ENCODE measurements at places on chromosomes 7 and 10.
A peak's percentile ranks its signal among the peaks of the same experiment; 100 is the strongest.

DNA sequence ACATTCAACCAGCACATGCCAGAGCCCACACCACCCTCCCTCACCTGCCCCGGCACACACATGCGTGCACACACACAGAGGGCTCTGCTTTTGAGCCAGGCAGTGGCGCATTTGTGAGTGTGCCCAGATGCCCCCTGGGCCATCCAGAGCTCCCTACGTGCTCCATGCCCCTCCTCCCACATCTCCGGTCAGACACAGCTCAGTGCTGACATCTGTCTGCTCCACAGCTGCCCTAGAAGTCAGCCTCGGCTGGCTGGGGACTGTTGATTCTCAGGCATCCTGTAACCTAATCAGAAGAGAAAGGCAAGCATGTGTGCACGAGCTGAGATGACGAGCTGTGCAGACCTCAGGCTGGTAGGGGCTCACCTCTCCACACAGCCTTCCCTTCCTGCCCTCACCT is 135.1 kb downstream of the ZMIZ1 start:
- no peak for DNase-seq

GRCh38 chr7:18174996-18175395 is 147.3 kb upstream of the PRPS1L1 start:
- DNase-seq: no peak

DNA sequence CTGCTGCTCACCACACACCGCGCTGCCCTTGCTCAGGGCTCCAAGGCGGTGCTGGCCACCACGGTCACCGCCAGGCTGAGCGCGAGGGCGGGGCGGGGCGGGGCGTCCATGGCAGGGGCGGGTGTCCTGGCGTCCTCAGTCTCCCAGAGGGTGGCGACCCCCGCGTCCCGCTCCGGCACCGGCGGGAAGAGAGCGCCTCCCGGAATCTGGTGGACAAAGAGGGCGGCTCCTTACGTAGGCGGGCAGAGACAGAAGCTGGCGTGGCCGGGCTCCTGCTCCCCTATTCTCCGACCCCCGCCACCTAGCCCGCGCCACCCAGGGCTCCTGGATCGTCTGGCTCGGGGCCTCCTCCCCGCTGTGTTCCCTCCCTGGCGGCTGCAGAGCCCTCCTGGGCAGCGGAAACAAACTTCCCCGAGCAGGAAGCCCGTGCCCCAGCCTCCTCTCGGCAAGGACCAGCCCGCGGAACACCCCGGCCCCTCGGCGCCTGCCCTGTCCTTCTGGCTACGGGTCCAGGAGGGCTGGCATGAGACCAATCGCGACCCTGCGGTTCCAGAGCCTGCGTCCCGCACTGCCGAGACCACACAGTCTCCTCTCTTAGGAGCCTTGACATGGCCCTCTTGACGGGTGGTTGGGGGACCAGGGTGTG is 133.8 kb upstream of the ZNF92 start:
- no peak for DNase-seq

GRCh38 chr10:10803278-10803677 is 214.4 kb upstream of the CELF2 start:
- DNase-seq: no peak

DNA sequence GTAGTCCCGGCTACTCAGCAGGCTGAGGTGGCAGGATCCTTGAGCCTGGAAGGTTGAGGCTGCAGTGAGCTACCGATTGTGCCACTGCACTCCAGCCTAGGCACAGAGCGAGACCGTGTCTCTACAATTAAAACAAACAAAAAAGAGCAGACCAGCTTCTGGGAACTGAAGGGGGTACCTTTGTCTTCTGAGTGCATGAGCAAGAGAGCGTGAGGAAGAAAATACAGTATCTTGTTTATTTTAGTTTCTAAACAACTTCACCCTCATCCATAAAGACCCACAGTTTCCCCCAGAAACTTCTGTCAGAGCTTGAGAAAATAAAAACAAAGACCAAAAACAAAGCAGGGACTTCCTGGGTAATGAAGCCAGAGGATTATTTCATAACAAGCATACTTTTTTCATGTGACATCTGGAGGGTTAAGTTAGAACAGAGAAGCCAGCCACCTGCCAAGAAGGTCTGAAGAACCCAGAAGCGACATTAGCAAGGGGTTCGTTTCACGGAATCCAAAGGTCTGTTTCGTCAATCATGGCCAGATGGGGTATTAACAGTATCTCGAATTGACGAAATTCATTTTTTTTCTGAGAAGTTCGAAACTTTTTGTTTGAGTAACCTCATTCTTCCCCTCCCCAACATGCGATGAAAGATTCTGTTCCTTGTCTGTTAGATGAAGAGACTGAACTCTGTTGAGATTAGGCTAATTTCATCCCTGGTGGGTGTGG is 10.2 kb upstream of the IL2RA start:
- peak; percentile 57 for DNase-seq

- DNase-seq: peak; percentile 18
Measured at GRCh38 chr10:83680470-83680891, 458.8 kb upstream of the GHITM start.
